ENCODE measurements at places on chromosomes 16 and 17.

- DNase-seq = no peak
Observed at GRCh38 chr17:81479175-81480071, 33.2 kb downstream of the ACTG1 start.

- no peak for DNase-seq
Observed at GRCh38 chr16:72308396-72308795, 136.4 kb upstream of the PMFBP1 start.

DNA sequence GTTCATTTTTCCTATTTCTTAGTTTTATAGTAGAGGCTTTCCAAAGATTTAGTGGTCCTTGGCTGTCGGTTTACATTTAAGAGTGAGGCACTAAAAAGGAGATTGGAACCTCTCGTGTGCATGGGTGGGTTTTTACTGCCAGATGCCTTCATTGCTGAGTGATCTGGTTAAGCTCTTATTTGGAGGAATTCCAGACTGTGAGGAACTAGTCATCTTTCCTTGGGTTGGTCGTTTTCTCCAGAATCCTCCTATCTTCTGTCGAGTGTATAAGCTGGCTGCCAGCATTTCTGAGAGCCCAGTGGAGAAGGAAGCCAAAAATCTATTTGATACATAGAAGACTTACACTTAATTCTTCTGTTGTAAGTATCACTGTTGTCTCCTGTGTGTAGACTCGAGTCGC lies 22.6 kb downstream of the IST1 start:
- DNase-seq = peak; percentile 61

DNA sequence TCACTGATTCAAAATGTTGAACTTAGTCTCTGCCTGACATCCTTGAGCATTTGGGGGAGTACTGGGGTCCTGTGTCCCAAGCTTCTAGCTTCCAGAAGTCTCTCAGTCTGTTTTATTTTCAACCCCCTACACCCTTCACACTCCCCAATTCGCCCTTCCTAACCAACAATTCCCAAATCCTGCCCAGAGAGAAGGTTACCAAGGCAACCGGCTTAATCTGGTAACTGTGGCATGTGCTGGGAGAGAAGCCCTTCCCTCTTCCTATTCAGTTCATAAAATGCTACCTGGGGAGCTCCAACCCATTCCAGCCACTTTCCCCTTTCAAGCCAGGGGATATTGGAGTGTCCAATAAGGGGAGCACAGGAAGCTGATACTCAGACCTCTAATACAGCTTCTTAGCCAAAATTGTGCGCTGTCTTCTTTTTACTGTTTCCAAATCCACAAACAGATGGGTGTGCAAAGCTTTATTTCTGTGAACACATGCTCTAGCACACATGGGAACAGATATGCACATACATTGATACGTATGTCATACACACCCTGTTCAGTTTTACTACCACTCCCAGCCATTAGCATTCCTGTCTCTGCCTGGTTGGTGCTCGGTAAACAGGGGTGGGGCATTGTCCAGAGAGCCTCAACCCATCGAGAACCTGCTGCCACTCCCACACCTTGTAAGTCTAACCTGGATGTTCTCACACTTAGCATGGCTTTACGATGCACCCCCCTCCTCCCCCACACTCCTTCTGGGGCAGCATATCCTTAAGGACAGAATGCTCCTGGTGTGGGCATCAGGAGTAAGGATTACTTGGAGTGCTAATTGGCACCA lies 1.1 kb upstream of the RAPGEFL1 start:
- DNase-seq = no peak

- DNase-seq = no peak
Observed at GRCh38 chr16:7381671-7382070, 49.0 kb downstream of the RBFOX1 start.

DNA sequence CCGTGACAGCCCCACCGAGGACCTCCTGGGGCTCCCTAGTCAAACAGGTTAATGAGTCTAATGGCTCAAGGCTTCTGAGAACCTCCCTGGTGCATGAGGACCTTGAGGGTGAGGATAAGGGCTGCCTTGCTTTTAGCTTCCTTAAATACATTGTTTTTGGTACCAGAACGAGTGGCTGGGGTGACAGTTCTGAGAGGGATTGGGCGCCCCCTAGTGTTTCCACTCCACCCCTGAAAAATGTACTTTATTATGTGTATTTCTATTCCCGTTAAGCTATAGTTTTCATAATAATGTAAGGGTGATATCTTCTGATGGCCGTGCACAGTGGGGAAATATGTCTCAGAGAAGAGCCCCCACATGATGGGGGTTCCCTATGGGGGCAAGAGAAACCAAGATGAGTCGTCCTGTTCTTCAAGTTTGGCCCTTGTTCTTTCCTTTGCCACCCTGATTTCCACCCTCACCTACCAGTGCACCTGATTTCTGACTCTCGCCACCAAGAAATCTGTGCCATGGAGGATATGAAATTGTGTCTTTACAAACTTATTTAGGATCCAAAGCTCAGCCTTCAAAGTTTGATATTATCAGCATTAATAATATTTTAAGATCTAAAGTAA lies 14.5 kb upstream of the VWA3A start:
- no peak for DNase-seq

- DNase-seq = peak; percentile 79
Observed at GRCh38 chr16:6125483-6126259, 1028.1 kb upstream of the EEF2KMT start.

DNA sequence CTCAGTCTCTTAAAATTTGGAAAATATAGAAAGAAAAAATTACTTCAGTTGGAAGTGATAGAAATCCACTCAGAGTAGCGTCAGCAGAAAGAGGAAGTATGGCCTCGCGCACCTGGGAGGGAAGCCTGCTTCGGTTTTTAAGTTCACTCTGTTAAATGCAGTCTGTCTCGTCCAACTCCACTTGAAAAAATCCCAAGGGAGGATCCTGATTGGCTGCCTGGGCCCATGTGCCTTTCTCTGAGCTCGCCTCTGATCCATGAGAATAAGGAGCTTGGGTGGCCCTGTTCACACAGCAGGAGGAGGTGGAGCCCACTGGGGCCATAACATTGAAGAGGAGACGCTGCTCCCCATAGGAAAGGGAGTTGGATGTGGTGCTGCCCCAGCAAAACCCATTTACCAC lies 40.7 kb downstream of the DNAJA2 start:
- no peak for DNase-seq

GRCh38 chr17:43398724-43399595 lies at the start of gene ARL4D:
Gene ARL4D (plus strand): TSS chr17:43398993. CDS start chr17:43399733, 740 bp downstream.
- DNase-seq = peak; percentile 46

DNA sequence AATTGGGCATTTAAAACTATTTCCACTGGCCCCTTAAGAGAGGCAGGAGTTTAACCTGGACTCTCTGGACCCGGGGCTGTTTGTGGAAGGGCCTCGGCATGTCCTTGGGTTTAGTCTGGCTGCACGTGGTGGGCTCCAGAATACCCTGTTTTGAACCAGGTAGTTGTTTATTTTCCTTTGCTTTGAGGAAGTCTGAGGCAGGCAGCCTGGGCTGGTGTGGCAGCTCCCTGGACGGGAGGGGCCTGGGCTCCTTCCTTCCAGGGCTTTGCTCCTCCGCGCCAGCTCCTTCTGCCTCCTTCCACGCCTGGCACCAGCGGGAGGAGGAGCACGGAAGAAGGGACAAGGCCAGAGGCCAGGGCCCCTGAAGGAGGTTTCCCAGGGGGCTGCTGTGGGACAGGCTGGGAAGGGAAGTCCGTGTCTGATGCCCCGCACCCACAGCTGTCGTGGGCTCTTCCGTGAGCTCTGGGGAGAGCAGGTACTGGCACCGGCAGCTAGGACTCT lies 15.5 kb downstream of the BANP start:
- DNase-seq = no peak

GRCh38 chr17:57312242-57312641 lies 55.9 kb downstream of the MSI2 start:
- no peak for DNase-seq

DNA sequence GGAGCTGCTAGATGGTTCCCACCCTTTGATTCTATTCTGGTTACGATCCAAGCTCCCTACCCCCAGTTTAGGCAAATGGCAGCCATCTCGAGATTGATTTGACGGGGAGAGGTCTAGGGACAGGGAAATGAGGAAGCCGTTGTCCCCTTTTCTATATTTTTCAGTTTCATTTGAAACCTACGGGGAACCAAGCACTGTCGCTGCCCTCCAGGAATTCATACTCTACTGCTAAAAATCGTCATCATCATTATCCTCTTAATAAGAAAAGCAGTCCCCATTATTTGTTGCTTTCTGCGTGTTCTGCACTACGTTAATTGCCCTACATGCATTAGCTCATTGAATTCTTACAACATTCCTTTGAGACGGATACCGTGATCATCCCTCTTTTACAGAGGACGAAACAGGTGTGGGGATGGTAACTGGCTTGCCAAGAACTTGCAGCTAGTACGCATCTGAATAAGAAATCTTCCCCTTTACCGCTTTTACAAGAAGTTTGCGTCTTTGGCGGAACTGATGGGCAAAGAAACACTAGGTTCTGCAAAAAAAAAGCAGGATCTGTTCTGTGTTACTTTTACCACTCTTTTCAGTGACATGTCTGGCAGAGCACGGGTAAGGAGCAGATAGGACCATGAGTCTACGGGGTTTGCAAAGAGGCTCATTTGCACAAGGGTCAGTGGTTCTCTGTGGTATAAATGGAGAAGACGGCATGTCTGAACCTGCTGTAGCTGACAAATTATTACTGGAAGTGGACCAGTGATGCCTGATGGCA lies 1.1 kb downstream of the CCP110 start:
- no peak for DNase-seq

GRCh38 chr16:188674-189073 lies 8.4 kb downstream of the HBQ1 start:
- no peak for DNase-seq

DNA sequence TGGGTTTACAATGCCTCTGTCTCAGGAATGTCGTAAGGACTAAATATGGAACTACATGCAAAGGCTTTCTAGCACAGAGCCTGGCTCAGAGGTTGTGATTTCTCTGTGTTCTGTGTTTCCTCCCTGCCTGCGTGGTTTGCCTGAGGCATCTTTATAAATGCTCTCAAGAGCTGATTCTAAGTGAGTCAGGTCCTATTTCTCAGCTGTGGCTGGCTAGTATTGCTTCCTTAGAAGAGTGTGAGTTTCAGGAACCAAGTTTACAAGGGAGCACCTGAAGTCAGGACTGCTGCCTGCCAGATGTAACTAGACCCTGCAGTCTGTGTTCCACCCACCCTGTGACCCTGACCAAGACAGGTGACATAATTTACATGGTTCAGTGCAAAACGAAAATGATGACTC lies 8.0 kb upstream of the CCL1 start:
- DNase-seq = no peak

DNA sequence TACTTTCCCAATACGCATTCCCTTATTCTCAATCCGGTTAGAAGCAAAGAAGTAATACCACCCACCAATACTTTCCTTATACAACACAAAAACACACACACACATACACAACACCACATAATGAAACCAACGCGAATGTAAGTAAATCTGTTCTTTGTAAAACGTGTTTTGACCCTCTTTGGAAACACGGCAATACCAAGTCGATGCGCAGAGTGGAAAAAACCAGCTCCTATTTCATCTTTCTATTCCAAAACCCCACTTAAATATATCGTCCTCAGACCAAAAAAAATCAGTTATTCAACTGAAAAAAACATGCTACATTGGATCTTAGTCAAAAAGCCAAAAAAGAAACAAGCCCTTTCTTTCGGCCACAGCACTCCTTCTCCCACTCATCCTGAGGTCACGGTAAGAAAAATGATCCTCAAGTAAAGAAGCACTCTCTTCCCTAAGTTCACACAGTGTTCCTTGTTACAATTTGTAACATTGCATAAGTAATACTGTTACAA lies 31.0 kb upstream of the ARL4D start:
- peak; percentile 67 for DNase-seq

- no peak for DNase-seq
Observed at GRCh38 chr17:43701318-43701743, 39.6 kb upstream of the MEOX1 start.

DNA sequence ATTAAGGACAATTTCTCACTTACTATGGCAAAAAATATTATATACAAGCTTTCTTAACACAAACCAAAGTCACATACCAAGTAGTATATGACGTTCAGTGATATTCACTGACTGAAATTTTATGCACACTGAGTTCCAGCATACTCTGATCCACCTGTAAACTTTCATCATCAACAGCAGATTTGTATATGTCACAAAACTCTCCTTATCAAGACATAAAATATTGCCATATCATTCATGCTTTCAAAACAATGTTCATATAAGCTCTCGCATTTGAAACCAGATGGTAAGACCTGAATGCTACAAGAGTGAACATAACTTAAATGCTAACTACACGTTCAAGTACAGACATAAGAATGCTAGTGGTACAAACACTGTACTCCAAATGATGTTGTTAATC lies 46.7 kb downstream of the GNA13 start:
- no peak for DNase-seq

DNA sequence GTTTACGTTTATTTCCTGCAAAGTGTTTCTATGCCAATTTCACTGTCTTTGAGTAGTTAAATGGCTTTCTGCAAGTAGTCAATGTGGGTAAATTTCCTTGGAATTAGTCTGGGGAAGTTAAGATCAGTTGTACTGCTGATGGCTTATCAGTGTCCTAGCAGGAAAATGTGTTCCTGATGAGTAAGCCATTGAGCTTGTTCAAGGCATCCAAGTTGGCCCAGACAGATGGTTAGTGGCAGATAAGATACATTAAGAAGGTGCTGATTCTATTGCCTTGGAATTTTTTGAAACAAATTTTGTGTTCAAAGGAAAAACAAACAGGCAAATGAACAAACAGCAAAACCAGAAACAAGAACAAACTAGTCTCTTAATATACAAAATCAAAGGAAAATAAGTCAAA lies 258.4 kb downstream of the MAP2K6 start:
- no peak for DNase-seq

- no peak for DNase-seq
Observed at GRCh38 chr16:76634847-76635697, 357.9 kb downstream of the CNTNAP4 start.

- no peak for DNase-seq
Observed at GRCh38 chr16:51151961-51152663, 1.0 kb upstream of the SALL1 start.

- DNase-seq = no peak
Observed at GRCh38 chr17:73156166-73156840, 8.5 kb upstream of the SSTR2 start.

DNA sequence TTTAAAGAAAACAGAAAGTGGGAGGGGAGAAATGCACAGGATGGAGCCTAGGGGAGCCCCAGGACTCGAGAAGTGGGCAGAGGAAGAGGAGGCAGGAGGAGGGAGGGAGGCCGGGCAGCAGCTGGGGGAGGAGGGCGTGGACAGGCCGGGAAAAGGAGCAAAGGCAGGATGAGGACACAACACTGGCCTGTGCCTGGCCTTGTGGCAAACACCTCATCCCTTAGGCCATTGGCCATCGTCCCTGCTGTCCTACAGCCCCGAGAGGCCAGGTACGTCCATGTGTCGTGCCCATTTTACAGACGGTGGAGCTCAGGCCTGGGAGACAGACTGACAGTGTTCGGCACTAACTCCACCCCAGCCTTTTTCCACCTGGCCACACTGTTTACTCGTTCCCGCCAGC lies 15.9 kb downstream of the JPH3 start:
- DNase-seq = no peak

Data from retinal pigment epithelial cell (primary cell).